ENCODE measurements at places on chromosomes 2 and 18.
A peak's percentile ranks its signal among the peaks of the same experiment; 100 is the strongest.

DNA sequence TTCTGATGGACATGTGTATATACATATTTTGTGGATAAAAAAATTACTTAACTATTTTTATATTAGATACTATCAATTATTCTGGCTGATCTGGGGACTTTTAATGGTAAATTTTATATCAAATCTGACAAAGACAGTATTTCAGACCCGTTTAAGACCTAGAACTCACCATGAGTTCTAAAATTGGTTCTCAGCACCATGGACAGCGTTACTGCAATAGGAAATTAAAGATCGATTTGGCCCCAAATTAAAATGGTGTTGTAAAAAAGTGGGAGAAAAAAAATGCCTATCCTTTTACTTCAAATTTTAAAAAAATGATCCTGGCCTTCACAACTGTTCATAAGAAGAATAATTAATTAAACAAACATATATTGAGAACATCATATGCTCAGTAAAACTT, 919 bp upstream of the SCN2A start:
- DNase-seq = no peak

DNA sequence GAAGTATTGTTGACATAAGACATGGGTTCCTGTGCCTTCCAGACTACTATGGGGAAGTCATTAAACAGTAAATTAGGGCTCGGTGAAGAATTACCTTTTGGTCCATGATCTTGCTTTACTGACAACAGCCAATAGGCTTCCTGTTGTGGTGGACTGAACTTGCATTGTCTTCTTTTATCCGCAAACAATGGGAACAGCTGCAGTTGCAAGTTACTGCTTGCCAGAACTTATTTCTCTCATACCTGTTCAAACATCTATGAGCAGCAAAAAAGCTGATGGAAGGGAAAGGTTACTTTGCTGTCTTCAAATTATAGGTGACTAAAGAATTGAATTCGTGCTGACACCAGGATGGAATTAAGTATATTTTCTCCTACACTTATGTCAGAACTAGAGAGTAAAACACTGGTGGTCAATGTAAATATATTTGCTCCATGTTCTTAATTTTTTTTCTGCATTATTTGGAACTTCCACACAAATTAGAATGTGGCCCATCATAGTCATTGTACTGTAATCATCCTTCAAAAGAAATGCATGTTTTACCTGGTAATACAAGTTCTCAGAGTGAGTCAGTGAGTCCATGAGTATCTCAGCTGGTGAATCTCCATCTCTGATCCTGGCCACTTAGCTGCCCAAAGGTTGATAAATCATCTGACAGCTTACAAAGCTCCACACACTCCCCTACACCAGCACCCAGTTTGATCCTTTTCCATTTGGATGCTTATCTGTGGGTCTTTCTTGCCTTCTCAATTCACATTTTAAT, 37.3 kb upstream of the RNF152 start:
- DNase-seq = no peak

DNA sequence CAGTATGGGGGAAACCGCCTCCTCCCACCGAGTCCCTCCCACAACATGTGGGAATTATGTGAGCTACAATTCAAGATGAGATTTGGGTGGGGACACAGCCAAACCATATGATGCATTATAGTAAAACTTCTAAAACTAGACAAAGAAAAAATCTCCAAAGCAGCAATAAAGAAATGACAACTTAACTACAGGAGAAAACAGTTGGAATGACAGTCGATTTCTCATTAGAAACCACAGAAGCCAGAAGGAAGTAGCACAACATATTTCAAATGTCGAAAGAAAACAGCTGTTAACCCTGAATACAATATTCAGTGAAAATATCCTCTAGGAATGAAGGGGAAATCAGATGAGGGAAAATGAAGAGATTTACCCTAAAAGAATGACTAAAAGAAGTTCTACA, 53.5 kb upstream of the TCF4 start:
- DNase-seq = no peak

GRCh38 chr18:46332921-46333341, 228.7 kb downstream of the HAUS1 start:
- no peak for DNase-seq

DNA sequence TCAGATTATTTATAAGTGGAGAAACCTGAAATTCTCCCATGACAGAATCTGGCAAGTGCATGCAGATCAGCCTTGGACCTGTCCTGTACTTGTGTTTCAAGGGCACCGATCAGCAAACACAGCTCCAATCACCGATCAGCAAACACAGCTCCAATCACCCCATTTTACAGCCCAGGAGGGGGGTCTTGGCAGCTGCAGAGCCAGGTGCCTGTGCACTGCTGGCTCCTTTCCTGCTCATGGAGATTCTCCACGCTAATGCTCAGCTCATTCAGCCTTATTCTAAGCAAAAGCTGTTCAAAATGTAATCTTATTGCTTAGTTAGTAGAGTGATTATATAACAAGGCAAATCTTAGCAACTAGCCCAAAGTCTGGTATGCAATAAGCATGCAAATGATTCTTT, 623.1 kb upstream of the HS6ST1 start:
- DNase-seq = no peak

GRCh38 chr2:147594038-147594437, 250.8 kb upstream of the ACVR2A start:
- no peak for DNase-seq

- DNase-seq = no peak
Measured at GRCh38 chr2:39484620-39485495, 47.8 kb upstream of the MAP4K3 start.

- DNase-seq = no peak
Measured at GRCh38 chr2:240247241-240247867, 106.9 kb upstream of the OTOS start.

- no peak for DNase-seq
Measured at GRCh38 chr2:83827618-83828017, 631.5 kb downstream of the SUCLG1 start.

- DNase-seq = no peak
Measured at GRCh38 chr2:178363252-178363651, 87.7 kb downstream of the PRKRA start.

GRCh38 chr18:12278741-12279682, 24.9 kb downstream of the CIDEA start:
- no peak for DNase-seq

DNA sequence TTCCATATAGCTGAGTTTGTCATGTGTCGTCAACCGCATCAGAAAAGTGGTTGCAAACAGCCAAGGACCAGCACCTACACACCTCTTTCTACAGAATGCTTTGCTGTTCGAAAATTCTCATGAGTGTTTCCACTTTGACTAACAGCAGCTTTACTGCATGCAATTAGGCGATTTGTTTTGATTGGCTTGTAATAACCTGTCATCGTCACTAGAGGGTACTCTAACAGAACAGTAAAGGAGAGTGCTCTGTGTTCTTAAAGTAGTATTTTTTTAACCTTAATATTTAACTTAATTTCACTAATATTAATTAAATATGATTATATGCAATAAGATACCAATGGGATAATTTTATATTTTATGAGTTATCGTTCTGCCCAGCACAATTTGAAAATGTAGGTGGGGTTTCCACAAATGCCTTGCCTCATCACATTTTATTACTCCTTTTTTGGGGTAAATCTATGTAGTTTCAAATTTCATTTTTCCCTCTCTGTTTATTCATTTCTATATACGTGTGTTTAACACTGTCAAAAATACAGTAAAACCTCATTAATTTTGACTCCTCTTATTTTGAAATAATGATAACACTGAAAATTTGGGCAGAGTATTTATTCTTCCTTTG, 502.2 kb downstream of the NRXN1 start:
- DNase-seq = peak; percentile 4

DNA sequence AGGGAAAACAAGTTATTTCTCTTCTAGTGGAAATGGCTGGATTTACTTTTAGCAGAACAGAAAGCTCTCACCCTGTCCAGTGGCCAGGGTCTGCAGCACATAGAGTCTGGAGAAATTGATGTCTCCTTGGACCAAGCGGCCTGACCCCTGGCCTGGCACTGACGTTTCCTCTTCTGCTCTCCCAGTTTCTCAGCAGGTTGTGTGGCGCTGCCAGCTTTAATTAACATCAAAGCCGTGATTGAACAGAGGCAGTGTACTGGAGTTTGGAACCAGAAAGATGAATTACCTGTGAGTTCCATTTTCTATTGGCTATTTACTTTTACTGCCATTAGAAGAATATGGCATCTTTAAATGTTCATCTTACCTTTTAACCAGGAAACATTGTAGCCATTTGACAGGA, 20.9 kb downstream of the CD8A start:
- DNase-seq = no peak

- DNase-seq = peak; percentile 58
Measured at GRCh38 chr18:75173125-75173432, 35.9 kb downstream of the PTGR3 start.

DNA sequence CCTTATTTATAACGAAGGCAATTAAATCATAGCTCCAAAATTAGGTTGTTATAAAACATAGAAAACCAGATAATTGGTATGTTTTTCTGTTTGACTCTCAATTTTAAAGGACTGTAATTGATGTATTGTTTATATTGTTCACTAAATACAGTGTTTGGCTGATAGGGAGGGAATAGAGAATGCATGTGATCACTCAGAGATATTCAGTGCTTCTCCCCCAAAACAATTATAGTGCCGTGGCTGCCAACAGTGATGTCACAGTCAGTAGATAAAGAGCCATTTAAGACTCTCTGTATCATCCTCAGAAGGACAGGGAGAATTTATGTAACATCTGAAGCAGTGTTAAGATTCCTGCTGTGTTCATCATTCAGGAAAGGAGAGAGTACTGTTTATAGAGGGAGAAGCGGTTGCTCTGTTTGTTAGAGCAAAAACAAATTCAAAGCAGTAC, 69.6 kb downstream of the PHLPP1 start:
- no peak for DNase-seq

DNA sequence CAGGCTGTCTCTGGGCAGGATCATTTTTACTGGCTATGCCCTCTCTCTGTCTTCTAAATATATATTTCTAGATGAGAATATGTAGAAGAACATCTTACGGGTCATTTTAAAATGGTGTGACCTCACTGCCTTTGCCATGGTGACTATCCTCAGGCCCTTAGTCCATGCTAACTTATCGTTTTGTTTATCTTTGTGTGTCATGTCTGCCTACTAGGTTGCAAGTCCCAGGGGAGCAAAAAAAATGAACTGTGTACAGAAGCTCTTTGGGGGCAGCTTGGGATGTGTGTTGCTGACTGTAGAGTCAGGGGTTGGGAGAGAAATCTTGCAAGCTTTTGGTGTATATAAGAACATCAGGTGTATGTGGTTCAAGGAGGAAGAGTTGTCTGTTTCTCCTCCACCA, 11.0 kb downstream of the CPSF3 start:
- DNase-seq = no peak

DNA sequence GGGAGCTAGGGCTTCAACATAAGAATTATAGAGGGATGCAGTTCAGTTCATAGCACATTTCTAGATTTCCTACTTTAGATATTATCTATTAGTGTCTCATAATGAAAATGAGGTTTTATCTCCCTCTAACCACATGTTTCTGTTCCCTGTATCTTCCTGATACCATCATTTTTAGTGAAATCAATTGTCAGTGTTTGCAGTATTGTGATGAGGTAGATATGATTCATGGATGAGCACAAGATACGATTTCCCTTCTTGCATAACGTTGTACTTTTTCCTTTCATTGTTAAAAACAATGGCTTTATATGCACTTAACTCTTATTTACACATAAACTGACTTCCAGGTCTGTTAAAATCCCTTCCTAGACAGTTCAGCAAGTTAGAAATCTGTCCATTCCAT, 211.4 kb downstream of the ZBTB7C start:
- DNase-seq = no peak

DNA sequence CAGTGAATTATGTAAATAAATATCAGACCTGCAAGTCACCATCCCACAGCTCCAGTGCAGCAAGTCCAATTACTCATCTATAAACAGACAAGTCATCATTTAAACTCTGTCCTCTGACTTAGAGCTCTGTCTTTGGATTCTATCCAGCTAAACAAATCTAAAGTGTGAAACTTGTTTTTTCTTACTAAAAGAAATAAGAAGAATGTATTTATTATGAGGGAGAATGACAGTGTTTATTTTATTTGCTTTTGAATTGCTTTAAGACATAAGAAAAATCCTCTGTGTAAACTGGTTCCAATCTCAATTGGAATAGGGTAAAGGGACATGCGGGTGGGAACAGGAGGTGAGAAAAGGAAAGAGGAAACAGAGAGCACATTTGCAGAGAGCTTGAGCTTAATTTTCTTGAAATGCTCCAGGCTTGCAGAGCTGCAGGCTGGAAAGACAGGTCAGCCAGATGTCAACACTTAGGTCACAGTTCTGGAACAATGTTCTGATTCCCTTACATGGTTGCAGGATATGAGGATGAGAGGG, 355.8 kb downstream of the MEIS1 start:
- no peak for DNase-seq

DNA sequence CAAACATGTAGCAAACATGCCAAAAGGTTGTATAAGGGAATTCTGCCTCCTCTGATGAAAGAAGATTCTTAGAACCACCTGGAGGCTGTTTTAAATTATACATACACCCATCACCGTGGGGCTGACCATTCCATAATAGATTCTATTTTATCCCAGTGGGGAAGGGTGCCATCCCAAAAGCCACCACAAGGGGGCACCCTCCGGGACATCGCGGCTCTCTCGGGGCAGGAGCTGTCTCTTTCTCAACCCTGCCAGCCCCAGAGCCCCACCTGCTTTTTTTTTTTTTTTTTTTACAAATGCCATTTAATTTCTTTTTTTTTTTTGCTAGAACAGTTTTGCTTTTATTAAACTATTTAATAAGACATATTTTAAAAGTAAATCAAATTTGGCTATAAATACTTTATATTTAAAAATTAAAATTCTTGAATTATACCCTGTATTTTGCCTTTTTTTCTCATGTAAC, 8.6 kb upstream of the MTCL1 start:
- DNase-seq = peak; percentile 63

- no peak for DNase-seq
Measured at GRCh38 chr18:22439447-22439846, 21.7 kb upstream of the CTAGE1 start.

DNA sequence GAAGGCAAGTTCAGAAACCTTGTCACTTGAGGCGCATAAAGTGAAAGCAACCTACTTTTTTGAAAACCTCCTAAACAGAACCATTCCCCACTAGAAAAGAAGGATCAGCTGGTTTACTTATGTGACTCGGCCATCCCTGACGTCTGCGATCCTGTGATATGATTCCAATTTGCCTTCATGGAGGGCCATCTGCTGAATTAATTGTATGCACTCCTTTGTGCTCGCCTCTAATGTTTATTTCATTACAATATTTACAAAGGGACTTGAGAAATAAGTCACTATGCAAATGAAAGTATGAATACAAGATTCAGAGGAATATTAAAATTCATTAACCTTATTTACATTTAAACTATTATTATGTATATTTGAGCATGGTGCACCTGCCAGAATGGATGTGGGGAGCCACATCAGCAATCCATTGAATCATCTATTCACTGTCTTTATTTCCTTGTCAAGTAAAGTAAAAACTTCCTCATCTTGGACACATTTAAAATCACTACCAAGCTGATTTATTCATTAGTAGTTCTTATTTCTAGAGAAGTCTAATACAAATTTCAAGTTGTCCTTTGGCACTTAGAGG, 96.5 kb downstream of the RBM43 start:
- no peak for DNase-seq

GRCh38 chr18:50338715-50339114, 36.1 kb upstream of the SKA1 start:
- no peak for DNase-seq
